ENCODE measurements at places on chromosomes 12 and 14.

DNA sequence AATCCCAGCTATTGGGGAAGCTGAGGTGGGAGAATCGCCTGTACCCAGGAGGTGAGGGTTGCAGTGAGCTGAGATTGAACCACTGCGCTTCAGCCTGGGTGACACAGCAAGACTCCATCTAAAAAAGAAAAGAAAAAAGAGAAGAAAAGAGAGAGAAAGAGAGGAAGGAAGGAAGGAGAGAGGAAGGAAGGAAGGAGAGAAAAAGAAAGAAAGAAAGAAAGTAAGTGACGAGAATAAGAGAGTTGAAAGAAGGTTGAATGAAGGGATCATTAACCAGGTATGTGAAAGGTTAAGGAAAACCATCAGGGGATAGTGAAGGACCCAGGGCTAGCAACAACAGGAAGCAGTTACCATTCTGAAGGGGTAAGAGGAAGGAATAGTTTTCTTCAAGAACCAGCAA lies 4.2 kb upstream of the DTD2 start:
- DNase-seq: no peak

- no peak for DNase-seq
These were observed 46.5 kb downstream of the PTPRO start for GRCh38 chr12:15368812-15369211.

DNA sequence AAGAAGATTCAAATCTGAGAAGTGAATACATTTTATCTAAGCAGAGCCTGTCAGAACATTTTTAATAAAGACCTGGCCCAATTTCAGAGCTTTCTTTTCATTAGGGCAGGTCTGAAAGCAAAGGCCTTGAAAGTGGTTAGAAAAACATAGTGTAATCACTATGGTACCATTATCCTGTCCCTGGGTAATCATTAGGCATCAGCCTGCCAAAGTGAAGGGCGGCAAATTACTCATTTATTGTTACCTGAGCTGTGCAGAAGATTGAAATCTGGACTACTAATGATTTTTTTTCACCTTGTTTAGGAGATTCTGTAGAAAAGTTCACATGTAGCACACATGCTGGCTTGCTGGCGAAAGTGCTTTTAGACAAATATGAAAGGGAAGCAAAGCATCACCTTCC lies 92.6 kb upstream of the PRKD1 start:
- DNase-seq: no peak

GRCh38 chr14:53193193-53193592 lies 40.1 kb upstream of the DDHD1 start:
- DNase-seq: no peak

DNA sequence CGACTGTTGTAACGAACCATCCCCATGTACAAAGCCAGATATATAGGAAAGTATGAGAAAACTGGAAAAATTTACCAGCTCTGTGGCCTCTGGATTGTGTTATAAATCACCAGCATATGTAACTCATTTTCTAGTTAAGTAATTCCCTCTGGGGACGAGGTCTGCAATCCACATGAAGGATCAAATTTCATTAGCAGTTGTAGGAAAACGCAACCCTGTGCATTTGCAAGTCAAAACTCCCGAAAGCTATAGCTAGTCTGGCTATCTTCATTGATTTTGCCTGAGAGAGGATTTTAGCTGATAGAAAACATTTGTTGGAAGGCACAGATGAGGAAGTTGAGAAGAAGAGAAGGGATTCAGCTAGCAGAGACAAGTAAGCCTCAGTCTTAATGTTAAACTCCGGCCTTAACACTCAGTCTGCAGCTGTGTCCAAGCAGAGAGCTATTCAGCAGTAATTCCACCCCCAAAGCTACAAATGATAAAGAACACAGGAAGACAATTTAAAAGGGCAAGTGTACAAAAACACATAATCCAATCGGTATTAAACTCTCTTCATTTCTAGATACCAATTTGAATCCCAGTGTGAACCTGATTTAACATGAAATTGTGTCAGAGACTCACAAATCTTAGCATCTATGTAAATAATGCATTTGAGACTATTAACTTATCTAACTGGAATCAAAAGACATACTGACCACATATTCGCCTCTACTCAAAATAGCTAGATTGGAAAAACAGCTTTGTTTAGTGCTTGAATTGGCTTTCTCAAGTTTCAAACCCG lies 54.2 kb upstream of the CERS5 start:
- no peak for DNase-seq

DNA sequence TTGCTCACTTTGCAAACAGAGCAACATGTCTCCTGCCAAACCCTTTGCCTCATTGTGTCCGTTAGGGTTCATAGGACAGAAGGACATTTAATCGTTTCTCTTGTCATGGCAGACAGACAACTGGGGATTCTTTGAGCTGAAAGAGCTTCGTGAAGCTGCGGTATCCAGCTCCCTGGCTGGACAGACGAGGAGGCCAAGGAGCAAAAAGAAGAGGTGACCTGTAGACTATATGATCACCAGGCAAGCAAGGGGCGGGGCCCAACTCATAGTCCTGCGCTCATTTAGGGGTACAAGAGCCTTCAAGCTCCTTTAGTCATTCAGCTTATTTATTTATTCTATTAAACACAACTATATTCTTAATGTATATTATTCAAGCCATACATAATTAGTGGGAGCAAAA lies 66.8 kb upstream of the VRK1 start:
- DNase-seq: no peak

All from stimulated activated CD8-positive, alpha-beta memory T cell treated with anti-CD3 and anti-CD28 coated beads, Interleukin-7, amount 100 ng/mL, for 1 hour (primary cell).